ENCODE measurements at places on chromosomes 13 and 19.
A peak's percentile ranks its signal among the peaks of the same experiment; 100 is the strongest.

GRCh38 chr19:40231544-40232424 lies 5.3 kb upstream of the CCNP start:
- no peak for DNase-seq

DNA sequence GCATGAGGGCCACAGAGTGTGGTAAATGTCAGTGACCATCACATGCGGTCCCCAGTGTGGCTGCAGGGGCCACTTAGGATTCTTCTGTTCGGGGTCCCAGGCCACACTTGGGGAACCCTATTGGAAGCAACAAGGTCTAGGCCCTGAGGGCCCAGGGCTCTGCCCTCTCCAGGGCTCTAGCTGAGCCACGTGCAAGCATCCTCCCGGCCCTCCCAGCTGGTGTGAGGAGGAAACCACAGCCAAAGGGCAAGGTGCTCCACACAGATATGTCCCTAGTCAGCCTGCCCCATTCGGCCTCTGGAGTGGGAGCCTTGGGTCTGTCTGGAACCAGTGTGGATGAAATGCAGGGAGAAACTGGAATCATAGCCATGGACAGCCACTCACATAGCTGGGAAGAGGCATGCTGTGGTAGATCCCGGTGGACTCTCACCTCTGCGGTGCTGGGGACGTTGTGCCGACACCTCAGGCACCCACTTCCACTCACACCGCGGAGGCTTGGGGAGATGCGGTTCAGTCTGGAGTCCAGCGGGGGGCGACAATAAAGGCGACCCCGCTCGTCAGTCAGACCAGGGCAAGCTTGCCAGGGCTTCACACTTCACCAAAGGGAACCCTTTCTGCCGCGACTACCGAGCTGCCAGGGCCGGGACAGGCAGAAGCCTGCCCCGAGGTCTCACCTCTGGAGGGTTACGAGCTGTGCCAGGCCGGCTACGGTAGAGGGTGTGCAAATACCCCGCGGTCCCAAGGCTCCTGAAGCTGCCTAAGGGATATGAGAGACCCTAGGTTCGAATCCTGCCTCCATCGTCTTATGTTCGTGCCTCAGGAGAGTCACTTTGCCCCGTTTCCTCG lies 4.3 kb upstream of the ZNF497 start:
- no peak for DNase-seq

DNA sequence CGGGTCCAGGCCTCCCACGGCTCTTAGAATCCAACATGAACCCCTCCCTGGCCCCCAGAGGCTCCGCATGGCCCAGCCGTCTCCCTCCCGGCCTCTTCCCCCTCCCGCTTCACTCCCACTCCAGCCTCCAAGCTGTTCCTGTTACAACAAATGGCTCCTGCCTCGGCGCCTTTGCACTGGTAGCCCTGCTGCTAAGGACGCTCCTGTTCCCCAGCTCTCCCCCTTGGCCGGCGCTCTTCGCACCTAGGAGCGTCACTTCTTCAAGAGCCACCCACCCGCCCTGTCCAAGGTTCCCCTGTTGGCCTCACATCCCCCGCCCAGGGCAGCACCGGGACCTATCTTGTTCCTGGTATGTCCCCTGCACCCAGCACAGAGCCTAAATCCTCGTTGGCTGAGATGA lies 9.4 kb downstream of the CCDC124 start:
- no peak for DNase-seq

GRCh38 chr19:662207-662961 lies 630 bp downstream of the RNF126 start:
- DNase-seq, result peak; percentile 54

GRCh38 chr13:53848366-53848961 lies 819.9 kb downstream of the OLFM4 start:
- DNase-seq, result no peak

- DNase-seq, result no peak
Measured at GRCh38 chr19:55642153-55643002, 1.1 kb upstream of the ZNF581 start.

DNA sequence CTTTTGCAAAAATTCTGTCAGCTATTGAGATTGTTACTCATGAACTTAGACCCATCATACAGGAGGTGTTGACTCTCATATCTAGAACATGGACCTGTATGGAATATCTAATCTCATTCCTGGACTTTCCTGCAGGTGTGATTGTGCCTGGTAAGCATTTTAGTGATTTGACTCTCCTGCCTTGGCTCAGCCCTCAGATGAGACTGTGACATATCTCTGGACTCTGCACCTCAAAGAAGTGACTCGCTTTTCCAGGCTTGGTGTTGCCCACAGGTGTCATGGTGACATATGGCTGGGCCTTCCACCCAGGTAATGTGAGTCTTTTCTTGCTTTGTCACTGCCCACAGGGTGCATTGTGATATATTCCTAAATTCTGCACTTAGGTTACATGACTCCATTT lies 17.8 kb upstream of the ZNF726 start:
- DNase-seq, result no peak

GRCh38 chr13:93066187-93066586 lies 160.4 kb upstream of the GPC6 start:
- DNase-seq, result no peak

DNA sequence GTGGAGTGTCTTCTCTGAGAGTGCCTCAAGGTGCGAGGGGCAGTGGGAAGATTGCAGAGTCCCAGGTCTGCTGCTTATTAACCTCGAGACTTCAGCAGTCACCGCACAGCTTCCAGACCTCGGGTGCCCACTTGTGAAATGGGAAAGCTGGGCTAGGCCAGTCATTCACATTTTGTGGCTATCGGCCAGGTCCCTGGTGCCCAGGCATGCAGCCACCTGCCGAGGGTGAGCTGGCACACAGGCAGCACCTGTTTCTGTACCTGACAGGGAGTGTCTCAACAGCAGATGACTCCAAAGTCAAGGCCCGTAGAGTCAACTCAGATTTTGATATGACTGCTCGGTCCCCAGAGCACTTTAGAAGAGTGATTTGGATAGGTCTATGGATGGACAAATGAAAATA lies 21.9 kb downstream of the UQCRFS1 start:
- DNase-seq, result no peak

Data from effector CD8-positive, alpha-beta T cell (primary cell).